Heart left ventricle (tissue), 16 donors: ENCODE measurements at places on chromosomes 4 and X. TPM values are rescaled to one million over a fixed set of nuclear protein-coding genes. Genes with fewer than 3 reads are reported as not detected.

The AADAT gene
- 1.5 TPM for total RNA-seq

The CACNA1F gene
- 0.21 TPM for total RNA-seq

- no peak for DNase-seq
These were observed 151.0 kb upstream of the PPARGC1A start for GRCh38 chr4:24040811-24041210.

GRCh38 chr4:68426516-68426915 is 20.7 kb upstream of the TMPRSS11E start:
- no peak for DNase-seq

The KLB gene
- not detected for total RNA-seq

- DNase-seq = no peak
These were observed 33.1 kb upstream of the ZNF41 start for GRCh38 chrX:47515941-47516665.
